ENCODE measurements at places on chromosomes 2 and 18. TPM values are rescaled to one million over a fixed set of nuclear protein-coding genes. Genes with fewer than 3 reads are reported as not detected.

Gene PCARE
- total RNA-seq = not detected

Gene KLHL30
- not detected for total RNA-seq

Gene HJURP
- total RNA-seq = 11.0 TPM

Gene TDRD15
- total RNA-seq = not detected

Gene RAB27B
- not detected for total RNA-seq

Gene ANKRD62
- not detected for total RNA-seq

Gene FEV
- total RNA-seq = not detected

Gene CRYBA2
- not detected for total RNA-seq

Gene RAB17
- total RNA-seq = 6.8 TPM

Gene CRYGC
- not detected for total RNA-seq

Gene UGP2
- total RNA-seq = 42.3 TPM

Gene POTEC
- not detected for total RNA-seq

Gene FSIP2
- total RNA-seq = 0.44 TPM

Gene IL1B
- total RNA-seq = 0.32 TPM

Gene CSRNP3
- under 0.01 TPM for total RNA-seq

Gene LONRF2
- total RNA-seq = not detected

Gene TBC1D8
- total RNA-seq = 92.5 TPM

Gene IL1RN
- total RNA-seq = not detected

Gene BOLL
- not detected for total RNA-seq

Gene PRSS56
- total RNA-seq = not detected

Gene TMEM247
- total RNA-seq = not detected

Gene TMEM87B
- total RNA-seq = 15.2 TPM

Gene VWA3B
- total RNA-seq = not detected

Gene LYG1
- total RNA-seq = 0.57 TPM

Data from bladder microvascular endothelial cell (primary cell).